ENCODE measurements at places on chromosomes 3 and 15.

GRCh38 chr3:65252266-65252665, 564.5 kb upstream of the ADAMTS9 start:
- DNase-seq = no peak

DNA sequence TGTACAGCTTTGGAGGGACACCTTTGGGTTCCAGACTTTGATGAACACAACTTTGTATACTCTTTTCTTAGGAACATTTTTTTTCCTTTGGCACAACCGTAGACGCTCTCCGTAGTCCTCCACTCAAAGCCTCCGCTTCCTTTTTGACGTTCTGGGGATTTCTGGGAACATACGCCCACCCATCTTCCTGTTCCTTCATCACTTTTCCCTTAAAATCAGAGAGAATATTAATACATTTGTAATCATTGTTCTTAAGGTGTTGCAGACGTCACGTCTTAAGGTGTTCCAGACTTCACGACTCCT, 405 bp upstream of the SPG21 start:
- DNase-seq = no peak

DNA sequence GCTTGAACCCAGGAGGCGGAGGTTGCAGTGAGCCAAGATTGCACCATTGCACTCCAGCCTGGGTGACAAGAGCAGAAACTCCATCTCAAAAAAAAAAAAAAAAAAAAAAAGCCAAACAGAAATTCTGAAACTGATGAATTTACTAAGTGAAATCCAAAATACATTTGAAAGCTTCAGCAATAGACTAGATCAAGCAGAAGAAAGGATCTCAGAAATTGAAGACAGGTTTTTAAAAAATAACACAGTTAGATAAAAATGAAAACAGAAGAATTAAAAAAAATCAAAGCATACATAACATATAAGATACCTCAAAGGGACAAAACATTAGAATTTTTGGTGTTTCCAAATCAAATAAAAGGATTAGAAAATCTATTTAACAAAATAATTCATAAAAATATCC, 114.4 kb downstream of the TP63 start:
- no peak for DNase-seq

DNA sequence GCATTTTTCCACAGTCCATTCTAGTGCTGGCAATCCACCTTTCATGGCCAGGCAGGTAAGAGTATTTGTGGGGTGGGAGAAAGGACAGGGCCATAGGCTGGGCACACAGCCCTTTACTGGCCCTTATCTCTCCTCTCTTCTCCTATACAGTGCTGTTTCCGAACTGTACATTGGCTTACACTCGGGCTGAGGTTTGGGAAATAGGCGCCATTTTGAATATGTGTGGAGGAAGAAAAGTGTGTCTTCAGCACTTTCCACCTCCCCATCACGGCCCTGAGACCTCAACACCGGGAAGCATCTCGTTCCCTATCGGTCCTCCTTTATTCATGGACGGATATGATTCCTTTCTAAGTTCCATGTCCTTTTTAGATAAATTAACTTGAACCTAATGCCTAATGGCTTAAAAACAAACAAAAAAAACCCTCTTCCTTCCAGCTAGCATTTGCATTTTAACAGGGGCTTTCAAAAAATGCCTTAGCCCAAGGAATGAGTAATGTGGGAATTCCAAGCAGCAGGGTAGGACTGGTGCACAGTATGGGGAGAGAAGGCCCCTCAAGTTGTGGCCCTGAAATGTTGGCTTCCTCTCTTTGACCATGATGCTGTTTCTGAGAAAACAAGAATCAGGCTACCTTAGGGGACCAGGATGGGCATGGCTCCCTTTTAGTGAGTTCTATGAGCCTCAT, 24.5 kb downstream of the CD86 start:
- no peak for DNase-seq

DNA sequence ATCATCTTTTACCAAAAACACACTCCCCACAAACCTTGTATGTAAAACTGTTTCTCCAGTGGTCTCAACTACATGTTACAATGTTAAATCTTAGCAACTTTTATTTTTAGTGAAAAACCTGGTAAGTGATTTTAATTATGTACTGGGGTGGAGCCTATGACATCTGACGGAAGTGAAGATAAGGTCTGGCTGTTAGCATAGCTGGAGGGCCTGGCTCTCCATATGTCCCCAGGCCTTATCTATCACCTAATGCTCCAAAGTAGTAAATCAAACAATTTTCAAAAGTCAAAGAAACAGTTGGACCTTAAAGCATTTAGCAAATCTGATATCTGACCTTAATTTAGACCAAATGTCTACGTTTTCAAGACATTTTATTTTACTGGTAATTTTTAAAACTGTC, 173.6 kb upstream of the SMAD3 start:
- no peak for DNase-seq

- no peak for DNase-seq
Measured at GRCh38 chr3:23376516-23377248, 173.6 kb downstream of the UBE2E2 start.

DNA sequence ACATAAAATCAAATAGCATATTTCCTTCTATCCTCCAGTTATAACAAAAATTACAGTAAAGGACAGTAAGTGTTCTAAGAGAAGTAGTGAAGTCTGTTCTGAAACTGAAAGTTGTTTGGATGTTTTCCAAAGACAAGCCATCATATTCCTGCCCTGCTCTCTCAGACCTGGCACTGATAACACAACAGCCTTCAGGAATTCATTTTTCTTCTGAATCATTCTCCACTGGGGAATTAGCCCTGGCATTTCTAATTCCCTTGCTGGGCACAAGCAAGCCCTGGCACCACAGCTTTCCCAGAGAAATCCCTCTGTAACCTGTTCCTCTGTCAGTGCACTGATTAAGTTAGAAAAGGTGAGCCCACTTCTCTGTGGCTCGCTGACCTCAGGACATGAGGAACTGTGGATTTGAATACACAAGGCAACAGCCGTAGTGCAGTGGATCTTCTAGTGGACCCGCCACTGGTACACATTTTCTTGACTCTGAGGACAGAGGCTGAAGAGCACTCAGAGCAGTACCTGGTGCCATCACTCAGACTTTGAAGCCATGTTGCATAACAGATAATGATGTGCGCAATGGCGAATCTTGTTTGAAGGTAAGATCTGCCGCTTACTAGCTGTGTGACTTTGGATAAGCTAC, 61.6 kb downstream of the WWTR1 start:
- no peak for DNase-seq

GRCh38 chr3:193029800-193030199, 112.1 kb upstream of the MB21D2 start:
- DNase-seq = no peak

DNA sequence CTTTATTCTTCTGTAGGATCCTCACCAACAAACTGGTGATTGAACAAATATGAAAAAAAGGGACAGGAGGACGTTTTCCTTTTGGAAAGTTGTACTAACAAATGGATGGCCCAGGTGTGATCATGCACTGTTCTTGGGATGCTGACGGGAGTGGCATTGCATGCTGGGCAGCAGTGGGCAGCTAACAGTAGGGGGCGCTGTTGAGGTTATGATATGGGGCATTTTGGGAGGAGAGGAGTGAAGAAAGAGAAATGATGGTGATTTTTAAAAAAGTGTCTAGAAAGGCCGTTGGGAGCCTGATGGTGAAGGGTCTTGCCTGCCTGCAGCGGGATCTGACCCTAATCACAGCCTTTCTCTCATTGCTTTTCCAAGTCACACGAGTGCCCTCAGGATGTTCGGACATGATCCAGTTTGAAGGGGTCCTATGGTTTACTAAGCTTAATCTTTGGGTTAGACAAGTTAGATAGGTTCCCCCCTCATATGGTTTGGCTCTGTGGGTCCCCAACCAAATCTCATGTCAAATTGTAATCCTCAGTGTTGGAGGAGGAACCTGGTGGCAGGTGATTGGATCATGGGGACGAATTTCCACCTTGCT, 46.2 kb upstream of the PRTG start:
- DNase-seq = peak; percentile 68

- DNase-seq = no peak
Measured at GRCh38 chr15:70442616-70443321, 320.6 kb downstream of the UACA start.

DNA sequence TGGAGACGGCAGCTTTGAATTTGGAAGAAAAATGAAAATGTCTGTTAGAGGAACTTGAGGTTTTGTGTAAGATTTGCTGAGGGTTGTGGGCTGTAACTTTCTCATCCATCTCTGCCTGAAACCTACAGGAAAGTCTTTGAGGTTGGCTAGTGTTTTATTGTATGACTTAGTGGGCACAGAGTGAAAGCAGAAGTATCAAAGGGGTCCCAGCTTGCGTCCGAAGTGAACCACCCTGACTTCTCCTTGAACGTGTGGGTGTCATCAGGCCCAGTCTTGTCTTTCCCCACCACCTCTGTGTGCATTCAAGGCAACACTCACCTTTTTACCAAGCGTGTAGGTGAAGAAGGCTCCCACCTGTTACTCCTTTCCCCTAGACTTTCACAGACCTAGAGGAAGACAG, 682.1 kb upstream of the CFAP20DC start:
- DNase-seq = no peak

GRCh38 chr15:89805241-89806209, 9.1 kb downstream of the ANPEP start:
- DNase-seq = no peak

GRCh38 chr3:176174060-176174459, 1023.2 kb downstream of the TBL1XR1 start:
- no peak for DNase-seq

- DNase-seq = no peak
Measured at GRCh38 chr3:59839283-59839682, 789.5 kb upstream of the CFAP20DC start.

GRCh38 chr15:75036212-75036616, 12.8 kb downstream of the PPCDC start:
- DNase-seq = no peak

DNA sequence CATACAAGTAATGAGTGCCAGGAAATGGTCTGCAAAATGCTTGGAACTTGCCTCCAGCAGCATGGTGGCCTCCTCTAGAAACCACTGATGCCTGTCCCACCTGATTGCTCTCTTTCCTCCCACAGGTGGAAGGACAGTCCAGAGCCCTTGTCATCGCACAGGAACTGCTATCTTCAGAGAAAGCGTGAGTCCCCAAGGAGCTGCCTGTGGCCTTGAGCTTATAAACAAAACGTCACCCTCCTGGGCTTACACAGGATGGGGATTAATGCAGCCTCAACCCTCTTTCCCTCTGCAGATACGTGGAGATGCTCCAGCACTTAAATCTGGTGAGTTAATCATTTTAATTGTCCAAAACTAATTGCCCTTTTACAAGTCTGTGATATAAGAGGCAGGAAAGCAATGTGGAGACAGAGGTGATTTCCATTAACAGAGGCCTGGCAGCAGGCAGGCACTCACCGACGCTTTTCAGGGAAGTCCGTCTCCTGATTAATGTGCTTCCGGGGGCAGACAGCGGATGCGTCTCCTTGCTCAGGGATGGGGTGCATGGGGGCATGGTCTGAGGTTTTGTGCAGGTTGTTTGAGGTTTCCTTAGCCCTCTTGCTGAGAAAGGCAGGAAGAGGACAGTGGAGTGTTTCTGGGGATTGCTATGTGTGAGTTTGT, 61.8 kb downstream of the FGD5 start:
- DNase-seq = no peak

DNA sequence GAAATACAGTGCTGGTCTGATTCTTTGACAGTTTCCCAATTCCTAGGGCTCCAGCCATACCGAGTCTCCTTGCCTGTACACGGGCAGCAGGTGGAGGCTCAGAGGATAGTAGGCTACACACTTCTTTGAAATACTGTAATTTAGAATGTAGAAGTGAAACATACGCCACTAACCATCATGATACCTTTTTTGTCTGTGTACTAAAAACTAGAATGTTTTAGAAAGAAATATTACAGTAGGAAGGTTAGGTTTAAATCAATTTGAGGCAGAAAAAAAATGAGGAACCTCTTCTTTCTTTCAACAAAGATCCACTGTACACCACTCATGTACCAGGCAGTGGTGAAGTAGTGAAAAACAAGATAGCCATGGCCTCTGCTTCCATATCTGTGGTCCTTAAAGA, 354.7 kb downstream of the MCTP2 start:
- DNase-seq = no peak

DNA sequence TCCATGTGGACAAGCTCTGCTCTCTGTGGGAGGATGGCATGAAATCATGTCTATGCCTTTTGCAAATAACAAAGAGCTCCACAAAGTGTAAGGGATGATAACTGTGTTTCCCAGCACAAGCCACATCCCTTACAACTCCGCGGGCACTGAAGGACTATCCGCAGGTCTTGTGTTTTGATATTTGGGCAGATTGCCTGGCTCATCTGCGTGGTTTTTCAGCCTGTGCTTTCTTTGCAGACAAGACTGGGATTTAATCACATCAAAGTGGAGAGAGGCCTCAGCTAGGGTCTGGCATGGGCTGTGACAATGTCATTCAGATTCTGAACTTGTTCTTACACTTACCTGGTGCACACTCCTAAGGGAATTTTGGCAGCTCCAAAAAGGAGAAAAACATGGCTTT, 30.2 kb upstream of the CA12 start:
- DNase-seq = no peak

DNA sequence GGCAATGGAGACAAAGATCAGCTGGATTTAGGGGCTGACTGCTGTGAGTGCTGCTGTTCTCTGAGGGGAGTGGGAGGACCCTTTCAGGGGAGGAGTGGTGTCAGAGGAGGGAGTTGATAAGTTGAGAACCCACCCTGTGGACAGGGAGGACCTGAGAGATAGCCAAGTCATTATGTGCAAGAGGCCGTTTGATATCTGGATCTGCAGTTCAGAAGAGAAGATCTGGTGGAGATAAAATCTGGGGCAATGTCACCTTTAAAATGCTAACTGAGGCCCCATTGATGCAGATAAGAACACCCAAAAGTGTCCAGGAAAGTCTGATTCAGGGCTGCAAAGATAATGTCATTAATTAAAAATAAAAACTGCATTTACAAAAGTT, 256.1 kb upstream of the HES1 start:
- no peak for DNase-seq

DNA sequence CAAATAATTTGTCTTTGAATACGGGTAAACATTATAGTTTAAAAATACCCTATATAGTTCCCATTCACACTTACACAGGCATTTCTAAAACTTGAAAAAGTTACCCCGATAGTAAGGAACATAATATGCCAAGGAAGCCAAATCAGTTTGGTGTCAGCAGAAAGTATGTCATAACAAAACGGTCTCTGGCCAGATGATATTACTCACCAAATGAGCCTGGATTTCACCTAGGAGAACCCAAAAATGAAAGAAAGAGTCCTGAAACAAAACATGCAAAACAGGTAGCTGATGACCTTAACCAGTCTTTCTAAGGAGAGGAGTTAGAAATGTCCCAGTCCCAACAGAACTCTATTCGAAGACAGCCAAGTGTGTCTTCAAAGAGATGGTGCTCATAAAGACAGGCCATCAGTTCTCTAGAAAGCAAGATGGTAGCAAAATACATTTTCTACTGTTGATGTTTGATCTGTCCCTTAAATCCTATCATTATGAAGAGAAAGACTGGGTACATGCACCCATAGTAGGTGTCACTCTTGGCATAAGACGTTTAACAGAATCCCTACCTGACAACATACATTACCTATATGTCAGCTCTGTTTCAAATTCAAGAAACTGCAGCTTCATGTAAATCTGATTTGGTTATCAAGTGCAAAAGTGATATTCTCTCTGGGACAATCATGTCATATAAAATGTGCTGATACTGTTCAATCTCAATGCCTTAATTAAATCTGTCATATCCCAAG, 942.5 kb downstream of the ROBO1 start:
- no peak for DNase-seq
